ENCODE measurements at places on chromosomes 1 and 21.

DNA sequence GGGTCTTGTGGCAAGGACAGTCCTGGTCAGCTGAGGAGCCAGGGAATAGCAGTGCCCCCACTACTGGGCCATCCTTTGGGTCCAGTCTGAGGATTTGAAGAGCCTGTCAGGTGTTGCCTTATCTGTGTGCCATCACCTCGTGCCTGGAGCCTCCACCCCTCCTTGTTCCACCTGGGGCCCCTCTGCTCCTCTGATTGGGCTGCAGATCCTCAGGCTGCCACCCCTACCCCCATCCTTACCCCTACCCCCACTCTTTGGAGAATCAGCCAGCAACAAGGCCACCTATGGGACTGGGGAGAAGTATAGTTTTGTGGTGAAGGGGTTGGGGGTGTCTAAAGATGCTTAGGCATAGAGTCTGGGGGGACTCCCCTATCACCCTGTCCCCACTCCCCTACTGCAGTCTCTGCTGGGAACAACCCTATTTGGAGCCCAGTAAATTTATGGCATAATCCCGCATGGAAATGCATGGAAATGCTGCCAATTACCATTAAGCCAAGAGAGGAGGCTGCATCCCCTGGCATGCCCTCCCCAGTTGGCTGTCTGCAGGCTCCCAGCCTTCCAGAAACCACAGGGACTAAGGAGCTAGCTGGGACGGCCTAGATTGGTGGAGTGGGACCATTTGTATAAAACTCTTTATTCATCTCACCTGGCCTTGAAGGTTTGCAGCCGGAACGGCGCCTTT lies 142.7 kb upstream of the CSF3R start:
- no peak for DNase-seq

DNA sequence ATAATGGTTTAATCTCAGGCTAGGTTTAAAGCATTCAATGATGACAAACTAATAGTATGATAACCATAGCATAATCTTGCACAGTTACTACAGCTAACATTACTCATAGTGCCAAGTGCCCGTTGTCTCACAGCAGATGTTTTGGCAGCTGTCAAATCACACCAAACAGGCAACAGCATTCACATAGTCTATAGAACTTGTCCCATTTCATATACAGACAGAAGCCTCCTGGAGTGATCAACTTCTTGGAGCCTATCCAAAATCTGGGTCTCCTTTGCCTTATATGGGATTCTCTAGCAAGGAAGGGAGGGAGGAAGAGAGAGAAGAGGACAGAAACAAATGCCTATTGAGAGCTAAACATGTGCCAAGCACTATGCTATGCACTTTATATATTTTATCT lies 250.6 kb upstream of the ZP4 start:
- DNase-seq = no peak

DNA sequence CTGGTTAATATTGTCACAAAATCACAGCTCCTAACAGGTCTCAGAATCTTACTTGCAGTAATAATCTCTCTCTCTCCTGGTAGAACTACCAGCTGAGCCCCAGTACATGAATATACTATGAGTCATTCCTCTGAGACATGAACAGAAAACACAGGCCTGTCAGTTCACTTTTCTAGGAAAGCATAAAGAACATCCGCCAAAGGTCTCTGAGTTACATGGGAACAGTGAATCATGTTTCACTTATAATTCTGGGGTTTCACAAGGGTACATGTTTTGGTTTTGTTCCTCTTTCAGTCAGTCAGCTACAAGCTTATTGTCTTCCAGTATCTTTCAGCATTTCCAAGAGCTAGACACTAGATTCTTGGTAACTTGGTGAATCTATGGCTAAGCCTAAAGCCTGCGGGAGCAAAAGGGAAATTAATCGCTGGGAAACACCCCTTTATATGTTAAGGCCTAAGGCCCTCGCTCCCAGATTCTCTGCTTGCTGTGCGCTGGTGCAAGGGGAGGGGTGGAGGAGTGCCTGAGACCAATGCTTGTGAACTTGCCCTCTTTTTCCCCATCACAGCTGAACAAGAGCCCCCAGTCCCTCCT lies 31.7 kb downstream of the IFNGR2 start:
- peak; percentile 89 for DNase-seq

DNA sequence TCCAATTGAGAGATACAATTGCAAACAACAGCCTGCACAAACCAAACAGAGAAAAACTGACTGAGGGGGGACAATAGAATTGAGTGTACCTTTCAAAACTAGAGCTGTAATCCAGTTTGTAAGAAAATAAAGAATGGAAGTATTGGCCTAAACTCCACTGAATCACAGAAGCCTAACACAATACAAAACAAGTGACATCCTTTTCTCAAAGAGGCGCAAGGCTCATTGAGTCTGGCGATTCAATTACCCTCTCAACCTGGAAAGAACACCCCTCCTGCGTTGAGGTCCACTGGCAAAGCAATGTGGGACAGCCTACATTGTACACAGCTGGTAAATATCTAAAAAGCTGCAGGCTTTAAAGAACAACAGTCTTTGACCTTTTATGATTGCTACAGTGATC lies 182.6 kb downstream of the DPYD start:
- DNase-seq = no peak

DNA sequence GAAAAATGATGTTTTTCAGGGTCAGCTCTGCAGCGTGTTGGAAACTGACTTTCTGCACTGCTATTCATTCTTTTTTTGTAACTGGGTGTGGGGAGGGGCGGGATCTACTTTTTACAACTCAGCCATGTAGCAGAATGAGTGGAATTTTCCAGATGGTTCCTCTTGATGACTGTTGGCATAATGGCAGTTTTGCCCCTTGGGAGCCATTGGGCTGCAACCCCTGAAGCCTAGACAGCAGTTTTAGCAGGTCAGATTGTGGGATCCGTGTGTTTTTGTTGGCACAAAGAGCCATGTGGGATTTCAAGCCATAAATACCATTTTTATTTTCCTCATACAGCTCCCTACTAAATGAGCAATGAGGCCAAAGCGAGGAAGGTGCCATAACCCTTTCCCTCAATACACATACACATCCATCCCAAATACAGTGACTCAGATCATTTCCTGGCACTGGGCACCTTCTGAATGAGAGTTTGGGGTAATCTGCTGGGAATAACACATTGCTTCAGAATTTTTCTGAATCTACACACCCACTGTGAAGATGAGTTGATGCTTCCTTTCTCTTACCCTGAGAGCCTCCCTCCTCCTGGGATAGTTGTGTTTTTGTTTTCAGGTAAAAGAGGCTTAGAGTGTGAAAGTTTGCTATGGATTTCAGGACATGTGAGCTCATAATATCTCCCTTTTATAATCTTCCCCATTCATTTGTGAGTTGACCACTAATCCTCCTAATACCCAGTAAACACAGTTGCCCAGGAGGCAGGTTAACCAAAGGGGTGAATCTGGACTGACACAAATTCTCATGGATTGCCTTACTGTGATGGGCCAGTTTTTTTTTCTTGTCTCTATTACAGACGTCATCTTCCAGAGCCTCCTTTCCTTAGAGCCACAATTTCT lies 13.1 kb downstream of the S100A10 start:
- DNase-seq = no peak

All from activated CD4-positive, alpha-beta T cell treated with anti-CD3 and anti-CD28 coated beads, Interleukin-2, amount 50 U/mL, for 16 hours (primary cell).